ENCODE measurements at places on chromosomes 4 and X.
A peak's percentile ranks its signal among the peaks of the same experiment; 100 is the strongest.

- no peak for ATAC-seq
These were observed 41.4 kb downstream of the DCAF12L2 start for GRCh38 chrX:126124721-126125120.

GRCh38 chrX:1444561-1445500 lies 7.9 kb downstream of the ASMTL start:
- no peak for ATAC-seq

DNA sequence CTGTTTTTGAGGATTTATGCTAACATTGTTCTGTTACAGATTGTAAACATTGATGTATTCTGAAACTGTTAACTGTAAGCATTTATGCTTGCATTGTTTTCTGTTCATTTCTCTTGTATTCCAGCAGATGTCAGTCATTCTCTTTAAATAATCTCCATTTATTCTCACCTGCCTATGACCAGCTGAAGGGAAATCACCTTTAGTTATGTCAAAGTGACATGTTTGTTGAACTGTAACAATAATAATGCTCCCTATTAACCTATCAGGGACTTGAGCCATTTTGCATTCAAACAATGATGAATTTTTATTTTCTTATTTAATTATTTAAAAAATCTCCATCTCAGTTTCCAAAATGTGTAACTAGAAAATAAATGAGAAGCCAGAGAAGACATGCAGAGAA lies 58.0 kb downstream of the SPCS3 start:
- ATAC-seq, result peak; percentile 79

- no peak for ATAC-seq
These were observed 479.3 kb upstream of the PCDH10 start for GRCh38 chr4:132669786-132670185.

DNA sequence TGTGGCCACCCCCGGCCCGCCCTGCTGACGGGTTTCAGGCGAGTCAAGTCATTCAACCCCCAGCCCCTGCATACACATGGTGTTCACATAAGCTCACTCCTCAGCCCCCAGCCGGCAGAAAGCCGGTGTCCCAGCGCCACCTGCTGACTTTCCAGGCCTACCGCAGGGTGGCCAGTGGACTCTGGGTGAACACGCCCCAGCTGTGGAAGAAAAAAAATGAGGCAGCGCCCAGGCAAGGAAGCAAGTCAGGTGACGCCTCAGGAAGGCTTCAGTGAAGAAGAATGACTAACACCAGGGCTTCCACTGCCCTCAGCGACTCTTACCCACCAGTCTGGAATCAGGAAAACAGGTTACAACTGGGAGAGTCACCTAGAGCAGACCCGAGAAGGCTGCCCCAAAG lies 15.8 kb downstream of the BCAP31 start:
- peak; percentile 92 for ATAC-seq

DNA sequence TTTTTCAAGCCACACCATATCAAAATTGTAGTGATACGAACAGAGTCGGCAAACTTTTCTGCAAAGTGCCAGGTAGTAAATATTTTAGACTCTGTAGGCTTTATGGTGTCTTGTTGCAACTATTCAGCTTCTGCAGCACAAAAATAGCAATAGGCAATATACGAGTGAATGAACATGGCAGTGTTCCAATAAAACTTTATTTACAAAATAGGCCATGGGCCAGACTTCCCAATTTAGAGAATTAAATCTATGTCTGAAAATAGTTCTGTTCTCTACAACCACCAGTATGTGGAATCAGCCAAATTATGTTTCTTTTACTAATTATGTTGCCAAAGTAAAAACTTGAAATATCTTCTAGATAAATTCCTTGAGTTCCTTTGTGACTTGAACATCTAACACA lies 56.5 kb downstream of the NCAPG start:
- ATAC-seq, result no peak

DNA sequence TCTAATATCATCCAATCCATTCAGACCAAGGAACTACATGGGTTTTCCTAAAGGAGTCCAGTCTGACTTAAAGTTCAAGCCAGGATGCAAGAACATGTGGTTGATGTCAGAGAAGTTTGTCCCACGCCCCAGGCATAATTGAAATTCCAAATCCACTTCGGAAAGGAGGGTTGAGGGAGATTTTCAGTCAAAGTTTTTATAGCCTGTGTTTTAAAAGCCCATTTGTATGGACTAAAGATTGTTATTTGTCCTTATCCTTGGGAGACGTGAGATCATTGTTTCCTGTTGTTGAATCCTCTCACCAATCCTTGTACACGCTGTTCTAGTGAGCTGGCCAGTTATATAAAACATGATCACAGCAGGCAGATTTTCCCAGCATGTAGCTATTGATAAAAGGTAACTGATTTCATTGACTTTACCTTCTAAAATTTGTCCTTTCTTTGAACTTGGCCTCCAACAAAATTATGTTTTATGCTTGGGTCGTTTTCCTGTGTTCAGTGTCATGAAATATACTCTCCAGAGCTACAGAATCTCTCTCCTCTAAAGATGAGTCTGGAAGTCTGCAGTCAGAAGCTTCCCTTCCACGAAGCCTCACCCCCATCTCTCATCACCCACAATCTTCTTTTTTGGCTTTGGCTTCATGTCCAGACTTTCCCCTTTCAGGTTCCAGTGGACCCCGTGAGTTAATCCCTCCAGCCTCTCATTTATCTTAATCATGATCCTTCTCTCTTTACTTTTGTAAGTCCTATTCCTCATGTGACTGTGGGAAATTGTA lies 92.9 kb downstream of the ATP10D start:
- ATAC-seq, result no peak

DNA sequence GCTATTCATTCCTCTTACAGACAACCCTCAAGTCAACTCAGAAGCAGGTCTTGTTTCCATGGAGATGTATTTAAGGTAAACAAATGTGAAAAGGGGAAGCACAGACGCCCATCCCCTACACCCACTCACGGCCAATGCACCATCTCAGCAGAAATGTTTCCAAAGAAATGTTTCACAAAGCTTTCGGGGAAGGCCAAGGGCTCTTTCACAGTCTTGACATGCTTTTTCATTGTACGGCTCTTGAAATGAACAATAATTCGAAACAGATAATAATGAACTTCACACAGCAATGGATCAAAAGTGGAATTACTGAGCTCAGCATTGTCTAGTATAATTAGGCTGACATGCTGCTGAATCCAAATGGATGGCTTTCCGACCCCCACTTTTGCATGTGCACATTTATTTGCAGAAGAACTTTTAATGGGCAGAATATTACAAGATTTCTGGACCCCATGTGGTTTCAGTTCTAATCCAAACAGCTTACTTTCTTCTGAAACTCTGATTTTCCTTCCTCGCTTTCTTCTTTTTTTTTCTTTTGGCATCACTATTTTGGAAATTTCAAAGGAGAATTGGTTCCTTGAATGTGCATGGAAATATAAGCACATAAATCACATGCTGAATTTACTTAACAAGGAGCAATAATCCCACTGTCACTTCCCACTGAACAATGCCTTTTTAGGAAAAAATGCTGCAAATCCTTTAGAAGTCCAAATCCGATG lies 160.9 kb downstream of the SMIM20 start:
- no peak for ATAC-seq

- peak; percentile 47 for ATAC-seq
These were observed 1.2 kb downstream of the AKAP17A start for GRCh38 chrX:1592470-1593142.

- ATAC-seq, result no peak
These were observed 131.8 kb upstream of the MAD2L1 start for GRCh38 chr4:120198411-120198810.

DNA sequence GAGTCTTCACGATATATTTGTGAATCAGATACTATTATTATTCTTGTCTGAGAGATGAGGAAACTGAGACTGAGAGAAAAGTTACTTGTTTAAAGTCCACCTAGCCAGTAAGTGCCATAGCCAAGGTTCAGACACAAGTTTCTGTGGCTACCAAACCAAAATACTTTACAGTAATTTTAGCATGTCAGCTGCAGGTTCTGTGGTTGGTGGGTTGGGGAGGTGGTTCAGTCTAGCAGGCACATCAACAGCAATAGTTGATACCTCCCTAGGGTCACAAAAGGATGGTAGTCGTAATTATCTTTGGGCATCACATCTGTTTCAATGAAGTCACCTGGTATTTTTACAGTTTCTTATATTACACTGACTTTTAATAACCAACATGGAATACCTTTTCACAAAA lies 35.6 kb upstream of the EDA2R start:
- ATAC-seq, result no peak

DNA sequence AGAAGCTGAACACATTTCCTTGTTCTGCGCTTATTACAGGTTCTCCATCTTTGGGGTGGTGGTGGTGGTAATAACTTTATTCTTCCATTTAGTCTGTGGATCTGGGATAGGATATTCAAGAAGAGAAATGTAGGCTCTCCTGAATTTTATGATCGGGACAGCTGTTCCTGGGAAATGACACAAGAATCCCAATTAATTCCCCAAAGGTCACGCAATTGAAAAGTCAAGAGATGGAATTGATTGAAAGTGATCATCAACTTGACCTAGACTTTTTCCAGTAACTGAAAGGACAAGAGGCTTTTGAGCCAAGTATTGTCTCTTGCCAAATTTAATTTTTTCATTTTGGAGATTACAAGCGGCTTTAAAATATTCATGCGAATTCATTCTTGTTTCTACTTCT lies 98.7 kb upstream of the CBLL2 start:
- no peak for ATAC-seq

DNA sequence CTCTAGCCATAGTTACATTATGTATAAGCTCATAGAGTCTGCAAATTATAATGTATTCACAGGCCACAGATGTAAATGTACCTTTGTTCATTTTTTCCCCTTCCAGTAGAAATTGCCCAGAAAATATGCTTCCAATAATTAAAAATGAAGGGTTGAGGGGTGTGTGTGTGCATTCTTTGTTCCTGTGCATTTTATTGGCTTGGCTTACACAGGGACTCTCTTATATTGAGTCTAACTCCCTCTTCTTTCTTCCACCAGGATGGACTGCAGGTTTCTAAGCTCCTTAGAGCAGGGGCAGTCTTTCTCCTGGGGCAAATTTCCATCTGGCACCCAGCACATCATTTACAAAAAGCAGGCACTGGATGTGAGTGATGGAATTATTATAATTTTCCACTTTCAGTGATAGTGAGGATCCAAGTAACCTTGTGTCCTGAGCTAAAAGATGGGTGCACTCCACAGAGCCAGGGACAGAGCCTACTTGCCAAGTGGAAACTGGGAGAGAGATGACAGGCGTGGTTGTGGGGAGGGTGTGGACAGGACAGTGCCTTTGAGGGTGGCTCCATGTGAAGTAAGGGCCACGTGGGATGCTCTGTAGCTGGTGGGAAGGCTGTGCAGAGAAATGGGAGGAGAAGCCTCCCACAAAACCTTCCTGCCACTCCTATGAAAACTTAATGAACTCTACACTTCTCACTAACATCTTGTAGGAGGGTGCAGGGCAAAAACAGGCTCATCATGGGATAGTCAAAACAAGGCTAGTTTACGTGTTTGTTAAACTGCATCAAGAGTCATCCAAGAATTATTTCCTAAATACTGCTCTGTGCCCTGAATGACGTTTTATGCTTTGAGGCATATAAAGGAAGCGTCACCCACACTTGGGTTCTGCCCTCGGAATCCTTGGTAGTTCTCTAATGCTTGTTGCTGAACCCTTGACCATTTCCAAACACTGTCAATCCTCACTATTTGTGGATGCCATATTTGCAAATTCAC lies 16.0 kb downstream of the IGFBP7 start:
- ATAC-seq, result peak; percentile 31

- no peak for ATAC-seq
These were observed 408.3 kb downstream of the HNRNPD start for GRCh38 chr4:81965454-81965853.

GRCh38 chr4:69563424-69563823 lies 67.7 kb upstream of the UGT2B4 start:
- no peak for ATAC-seq

- ATAC-seq, result no peak
These were observed 23.3 kb upstream of the LEF1 start for GRCh38 chr4:108192056-108192455.

- no peak for ATAC-seq
These were observed 302.2 kb downstream of the BCOR start for GRCh38 chrX:39795605-39796004.

DNA sequence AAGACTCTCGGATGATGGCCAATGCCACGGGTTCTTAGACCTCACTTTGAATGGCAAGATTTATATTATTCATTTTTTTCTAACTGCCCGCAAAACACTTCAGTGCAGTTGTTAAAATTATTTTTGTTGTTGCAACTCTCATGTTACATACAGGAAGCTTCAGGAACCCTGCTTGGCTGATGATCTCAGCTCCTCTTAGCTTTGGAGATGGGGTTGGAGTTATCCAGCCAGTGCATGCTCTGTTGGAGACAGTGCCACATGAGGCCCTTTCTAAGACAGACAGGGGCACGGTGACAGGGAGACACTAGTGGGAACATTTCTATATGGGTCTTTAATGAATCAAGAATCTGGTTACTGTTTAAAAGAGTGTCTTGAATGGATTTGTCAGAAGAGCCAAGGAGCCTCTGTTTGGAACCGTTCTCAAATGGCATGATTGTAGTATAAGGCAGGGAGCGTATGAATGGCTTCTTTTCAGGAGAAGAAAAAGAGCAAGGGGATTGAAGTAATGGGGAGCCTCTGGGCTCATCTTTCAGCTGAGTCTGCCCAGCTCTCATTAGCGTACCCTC lies 61.9 kb upstream of the ENPP6 start:
- ATAC-seq, result no peak

- no peak for ATAC-seq
These were observed 176.7 kb downstream of the SHROOM3 start for GRCh38 chr4:76611616-76612207.

GRCh38 chr4:112513971-112514646 lies 1.9 kb downstream of the NEUROG2 start:
- no peak for ATAC-seq

DNA sequence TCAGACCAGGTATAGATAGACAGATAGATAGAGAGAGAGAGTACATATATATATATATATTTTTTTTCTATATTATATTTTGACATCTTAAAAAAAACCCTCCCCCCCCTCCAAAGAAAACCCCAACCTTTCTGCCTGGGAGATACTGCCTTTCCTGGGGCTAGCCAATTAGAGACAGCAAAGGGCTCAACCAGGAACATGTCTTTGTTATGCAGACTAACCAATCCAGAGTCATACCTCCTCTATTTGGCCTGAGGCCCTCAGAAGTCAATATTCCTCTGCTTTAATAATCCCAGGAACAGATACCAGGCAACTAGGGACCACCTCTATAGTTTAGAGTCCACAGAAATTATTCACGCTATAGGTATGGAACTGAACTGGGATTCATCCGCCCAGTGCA lies 135.6 kb upstream of the MAD2L1 start:
- no peak for ATAC-seq

DNA sequence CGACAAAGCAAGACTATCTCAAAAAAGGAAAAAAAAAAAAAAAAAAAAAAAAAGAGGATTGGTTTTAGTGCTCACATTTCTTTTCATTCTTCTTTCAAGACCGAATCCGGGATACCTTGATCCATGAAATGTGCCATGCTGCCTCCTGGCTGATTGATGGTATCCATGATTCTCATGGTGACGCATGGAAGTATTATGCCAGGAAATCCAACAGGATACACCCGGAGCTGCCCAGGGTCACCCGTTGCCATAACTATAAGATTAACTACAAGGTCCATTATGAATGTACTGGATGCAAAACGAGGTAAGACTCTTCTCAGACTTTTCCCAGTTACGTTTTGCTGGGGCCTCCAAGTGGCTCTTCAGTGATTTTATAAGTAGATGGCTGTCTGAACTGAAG lies 6.1 kb downstream of the CXCR3 start:
- ATAC-seq, result no peak
